Heart right ventricle (tissue), 16 donors: ENCODE measurements at places on chromosomes 6 and 20.

DNA sequence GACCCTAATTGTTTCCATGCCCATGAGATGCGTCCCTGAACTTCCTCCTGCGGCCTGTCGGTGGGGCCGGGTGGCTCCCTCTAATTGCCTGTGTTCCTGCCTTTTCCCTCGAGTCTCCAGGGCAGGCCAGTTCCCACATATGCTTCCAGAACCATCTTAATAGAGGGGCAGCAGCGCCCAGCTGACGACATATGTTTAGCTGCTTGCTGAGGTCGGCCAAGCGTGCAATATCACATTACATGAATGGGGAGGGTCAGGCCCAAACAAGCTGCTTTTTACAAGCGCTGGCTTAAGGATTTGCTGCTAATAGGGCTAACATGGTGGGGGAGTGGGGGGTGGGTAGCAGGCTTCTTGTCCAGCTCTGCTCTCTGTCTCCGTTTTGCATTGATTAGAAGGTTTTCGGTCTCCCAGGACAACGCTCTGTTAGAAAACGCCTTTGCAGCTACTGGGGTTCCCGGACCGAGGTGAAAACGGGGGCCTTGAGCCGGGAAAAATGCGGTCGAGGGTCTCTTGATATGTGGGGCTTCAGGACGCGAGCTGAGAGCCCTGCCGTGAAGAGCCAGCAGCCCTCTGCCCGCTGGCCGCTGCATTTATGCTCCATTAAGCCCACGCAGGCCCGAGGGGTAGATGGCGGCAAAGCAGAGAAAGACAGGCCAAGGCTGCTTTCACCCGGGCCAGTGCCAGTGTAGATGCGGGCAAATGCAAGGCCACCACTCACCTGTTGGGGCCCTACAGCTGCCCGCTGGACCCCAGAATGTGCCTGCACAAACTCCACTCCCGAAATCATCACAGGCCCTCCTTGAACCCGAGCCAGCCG, 308.5 kb downstream of the BMP7 start:
- H3K27ac ChIP-seq = no peak overlapping the region
- no peaks in the 10 kb centered on the region for H3K4me1 ChIP-seq
- H3K4me3 ChIP-seq = no peak overlapping the region
- H3K27me3 ChIP-seq = peaks cover 74% of the 10 kb centered on the region
- DNase-seq = no peak

- no peaks in the 10 kb centered on the region for H3K36me3 ChIP-seq
- H3K27me3 ChIP-seq = no peaks in the 10 kb centered on the region
- peaks cover 65% of the 10 kb centered on the region for H3K4me1 ChIP-seq
- no peak for DNase-seq
Measured at GRCh38 chr20:44644230-44644617, 7.3 kb downstream of the ADA start.

DNA sequence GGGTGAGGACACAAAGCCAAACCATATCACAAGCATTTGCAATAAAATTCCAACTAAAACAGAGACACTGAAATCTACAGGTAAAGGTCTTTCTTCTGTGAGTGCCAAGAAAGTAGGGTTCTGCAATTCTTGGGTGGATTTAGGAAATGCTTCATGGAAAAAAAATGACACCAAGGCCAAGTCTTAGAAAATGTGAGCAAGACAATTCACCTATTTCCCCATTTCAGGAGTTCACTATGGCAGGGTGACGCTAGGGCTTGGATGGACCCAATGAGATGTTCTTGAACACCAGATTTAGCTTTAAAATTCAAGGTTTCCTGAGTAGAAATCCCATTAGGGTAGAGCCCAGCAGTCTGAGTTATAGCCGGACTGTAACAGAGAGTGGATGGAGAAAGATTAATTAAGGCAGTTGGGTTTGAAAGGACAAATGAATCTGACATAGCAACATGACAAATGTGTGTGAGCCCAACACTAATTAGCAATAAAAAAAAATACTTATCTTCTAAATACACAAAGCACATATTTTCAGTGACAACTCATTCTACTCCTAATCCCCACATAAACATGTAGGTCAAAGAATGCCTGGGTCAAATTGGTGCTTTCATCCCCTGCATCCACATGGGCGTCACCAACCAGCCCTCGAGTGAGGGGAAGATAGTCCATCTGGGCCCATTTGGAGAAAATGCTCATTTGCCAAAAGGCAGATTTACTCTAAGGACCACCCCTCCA, 180.4 kb upstream of the JARID2 start:
- H3K27me3 ChIP-seq = no peaks in the 10 kb centered on the region
- H3K27ac ChIP-seq = no peak overlapping the region
- no peak overlapping the region for H3K4me3 ChIP-seq
- peaks cover 9% of the 10 kb centered on the region for H3K4me1 ChIP-seq

GRCh38 chr6:36370638-36371037, 16.8 kb downstream of the ETV7 start:
- no peaks in the 10 kb centered on the region for H3K36me3 ChIP-seq
- H3K4me3 ChIP-seq = no peak overlapping the region
- DNase-seq = no peak
- H3K27ac ChIP-seq = no peak overlapping the region

DNA sequence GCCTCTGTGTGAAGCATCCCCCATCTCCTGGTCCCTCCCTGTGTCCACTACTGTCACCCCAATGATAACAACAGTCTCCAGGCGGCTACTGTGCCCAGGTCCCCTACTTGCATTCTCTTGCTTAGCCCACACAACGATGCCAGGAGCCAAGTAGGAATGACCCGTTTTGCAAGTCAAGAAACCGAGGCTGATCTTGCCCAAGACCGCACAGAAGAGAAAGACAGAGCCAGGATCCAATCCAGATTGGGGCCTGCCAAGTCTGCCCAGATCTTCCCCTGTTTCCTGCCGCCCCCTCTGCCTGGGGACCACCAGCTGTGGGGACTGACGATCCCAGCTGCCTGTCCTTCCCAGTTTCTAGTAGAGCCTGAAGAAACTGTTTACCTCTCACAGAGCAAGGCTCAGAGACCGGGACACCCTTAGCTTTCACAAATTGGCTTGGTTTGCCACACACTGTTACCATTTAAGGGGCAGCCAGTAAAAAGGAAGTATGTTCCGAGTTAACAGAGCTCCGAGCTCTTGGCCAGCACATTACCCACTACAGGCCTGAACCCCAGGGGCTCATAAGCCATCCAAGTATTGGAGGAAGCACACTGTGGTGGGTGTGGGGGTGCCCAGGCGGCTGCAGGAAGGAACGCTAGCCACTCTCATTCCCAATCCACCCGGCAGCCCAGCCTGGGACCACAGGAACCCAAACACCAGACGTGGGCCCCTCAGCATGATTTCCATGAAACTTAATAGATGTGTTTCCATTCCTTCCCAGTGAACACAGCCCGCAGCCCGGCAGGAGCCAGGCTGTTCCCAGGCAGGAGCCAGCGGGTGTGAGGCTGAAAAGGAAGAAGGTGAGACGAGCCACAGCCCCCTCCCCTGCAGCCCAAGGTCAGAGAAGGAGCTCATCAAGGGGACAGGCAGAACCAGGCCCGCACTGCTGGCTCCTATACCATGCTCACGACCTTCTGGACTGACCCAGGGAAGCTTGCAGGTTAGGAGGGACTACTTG, 7.9 kb downstream of the KIAA1755 start:
- H3K4me1 ChIP-seq = peaks cover 44% of the 10 kb centered on the region
- DNase-seq = no peak
- no peak overlapping the region for H3K27ac ChIP-seq
- no peaks in the 10 kb centered on the region for H3K27me3 ChIP-seq
- H3K4me3 ChIP-seq = no peak overlapping the region

DNA sequence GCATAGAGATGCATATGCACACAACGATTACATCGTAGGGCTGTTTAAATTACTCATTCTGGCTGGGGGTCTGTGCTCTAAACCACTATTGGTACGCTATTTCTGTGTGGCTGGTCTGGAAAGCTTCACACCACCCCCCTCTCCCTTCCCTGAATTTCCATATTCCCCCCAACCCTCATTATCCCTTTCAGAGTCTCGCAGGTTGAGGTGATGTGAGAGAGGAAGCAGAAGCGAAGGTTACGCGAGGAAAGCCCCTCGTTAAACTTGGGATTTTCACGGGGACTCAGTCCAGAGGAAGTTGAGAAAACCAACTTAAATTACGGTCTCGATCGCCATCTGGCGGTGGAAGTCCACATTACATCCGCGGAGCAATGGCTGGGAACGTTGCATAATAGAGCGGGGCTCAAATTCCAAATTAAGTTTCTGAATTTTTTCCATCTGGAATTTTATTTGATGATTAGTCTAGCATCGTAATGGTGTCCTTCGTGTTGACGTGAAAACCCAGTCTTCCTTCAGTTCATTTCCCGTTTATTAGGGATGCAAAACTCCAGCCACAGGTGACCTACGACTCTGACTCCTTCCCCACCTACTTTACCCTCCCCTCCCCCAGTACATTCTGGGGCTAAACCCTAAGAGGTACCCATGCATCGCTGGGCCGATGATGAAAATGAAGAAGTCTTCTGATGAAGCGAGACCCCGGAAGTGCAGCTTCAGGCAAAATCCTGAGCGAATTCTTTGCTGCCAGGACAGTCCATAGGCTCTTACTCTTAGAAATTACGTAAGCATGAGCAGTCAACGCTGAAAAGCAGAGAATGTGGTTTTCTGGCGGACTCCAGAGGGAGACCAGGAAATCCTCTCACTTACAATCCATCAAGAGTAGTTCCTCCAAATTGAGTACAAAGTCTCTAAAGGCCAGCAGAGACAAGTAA, 19.7 kb downstream of the HLA-DOB start:
- DNase-seq = peak; percentile 73
- no peak overlapping the region for H3K27ac ChIP-seq
- H3K36me3 ChIP-seq = no peaks in the 10 kb centered on the region
- no peak overlapping the region for H3K4me3 ChIP-seq

- H3K27me3 ChIP-seq = peaks cover 4% of the 10 kb centered on the region
- peak overlapping the region; percentile 51 for H3K27ac ChIP-seq
- no peak overlapping the region for H3K4me3 ChIP-seq
- DNase-seq = no peak
- H3K36me3 ChIP-seq = no peaks in the 10 kb centered on the region
Measured at GRCh38 chr20:46946181-46946624, 51.6 kb downstream of the EYA2 start.

- H3K27ac ChIP-seq = peak overlapping the region; percentile 55
- H3K36me3 ChIP-seq = no peaks in the 10 kb centered on the region
- DNase-seq = peak; percentile 43
Measured at GRCh38 chr20:38217791-38218565, 42.6 kb downstream of the KIAA1755 start.

GRCh38 chr6:128763599-128764300, 119.2 kb upstream of the LAMA2 start:
- no peak overlapping the region for H3K4me3 ChIP-seq
- no peaks in the 10 kb centered on the region for H3K27me3 ChIP-seq
- no peaks in the 10 kb centered on the region for H3K36me3 ChIP-seq
- DNase-seq = no peak
- no peak overlapping the region for H3K27ac ChIP-seq
- H3K4me1 ChIP-seq = no peaks in the 10 kb centered on the region
